ENCODE measurements at places on chromosomes 1 and 21.

GRCh38 chr1:7684132-7684531 lies 87.0 kb upstream of the VAMP3 start:
- DNase-seq = no peak

GRCh38 chr1:161273402-161273801 lies 14.9 kb downstream of the PCP4L1 start:
- DNase-seq = no peak

- no peak for DNase-seq
Measured at GRCh38 chr1:171576144-171576543, 45.9 kb upstream of the MYOCOS start.

DNA sequence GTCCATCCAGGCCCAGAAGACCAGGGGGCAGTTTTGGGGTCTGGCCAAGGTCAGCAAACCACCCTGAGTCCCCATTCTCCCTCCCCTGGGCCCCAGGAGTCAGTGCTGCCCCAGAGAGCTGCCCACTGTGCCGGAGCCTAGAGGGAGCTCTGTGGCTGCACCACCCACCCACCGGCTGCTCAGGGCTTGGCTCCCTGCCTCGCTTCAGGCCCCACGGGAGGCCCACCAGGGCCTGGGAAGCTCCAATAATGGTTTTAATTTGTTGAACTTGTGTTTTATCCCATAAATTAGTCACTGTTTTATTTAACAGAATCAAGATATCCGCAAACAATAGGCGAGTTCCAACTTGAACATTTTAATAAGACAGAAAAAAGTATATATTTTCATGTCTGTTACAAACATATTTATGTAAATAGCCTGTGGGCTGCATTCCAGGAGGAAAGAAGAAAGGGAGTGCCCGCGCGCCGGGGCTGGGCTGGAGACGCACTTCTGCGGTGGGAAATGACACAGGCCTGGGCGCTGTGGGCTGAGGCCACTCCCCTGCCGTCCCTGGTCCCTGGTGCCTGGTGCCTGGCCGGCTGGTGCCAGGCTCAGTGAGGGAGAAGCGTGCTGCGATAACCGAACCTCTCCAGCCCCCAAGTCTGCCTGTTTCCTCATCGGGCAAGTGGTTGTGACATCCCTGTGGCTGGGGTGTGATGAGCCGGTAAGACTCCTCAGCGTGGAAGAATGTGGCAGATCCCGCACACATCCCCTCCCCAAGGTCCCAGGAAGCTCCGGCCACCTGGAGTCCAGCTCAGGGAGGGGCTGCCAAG lies 160.5 kb downstream of the PEX14 start:
- DNase-seq = no peak

Measured in iPS DF 6.9 (cell line).